Mesenteric fat pad (tissue), 1 donor: ENCODE measurements at places on chromosomes 6 and 20.

- no peak for DNase-seq
Observed at GRCh38 chr20:24001712-24002405, 13.3 kb upstream of the GGTLC1 start.

DNA sequence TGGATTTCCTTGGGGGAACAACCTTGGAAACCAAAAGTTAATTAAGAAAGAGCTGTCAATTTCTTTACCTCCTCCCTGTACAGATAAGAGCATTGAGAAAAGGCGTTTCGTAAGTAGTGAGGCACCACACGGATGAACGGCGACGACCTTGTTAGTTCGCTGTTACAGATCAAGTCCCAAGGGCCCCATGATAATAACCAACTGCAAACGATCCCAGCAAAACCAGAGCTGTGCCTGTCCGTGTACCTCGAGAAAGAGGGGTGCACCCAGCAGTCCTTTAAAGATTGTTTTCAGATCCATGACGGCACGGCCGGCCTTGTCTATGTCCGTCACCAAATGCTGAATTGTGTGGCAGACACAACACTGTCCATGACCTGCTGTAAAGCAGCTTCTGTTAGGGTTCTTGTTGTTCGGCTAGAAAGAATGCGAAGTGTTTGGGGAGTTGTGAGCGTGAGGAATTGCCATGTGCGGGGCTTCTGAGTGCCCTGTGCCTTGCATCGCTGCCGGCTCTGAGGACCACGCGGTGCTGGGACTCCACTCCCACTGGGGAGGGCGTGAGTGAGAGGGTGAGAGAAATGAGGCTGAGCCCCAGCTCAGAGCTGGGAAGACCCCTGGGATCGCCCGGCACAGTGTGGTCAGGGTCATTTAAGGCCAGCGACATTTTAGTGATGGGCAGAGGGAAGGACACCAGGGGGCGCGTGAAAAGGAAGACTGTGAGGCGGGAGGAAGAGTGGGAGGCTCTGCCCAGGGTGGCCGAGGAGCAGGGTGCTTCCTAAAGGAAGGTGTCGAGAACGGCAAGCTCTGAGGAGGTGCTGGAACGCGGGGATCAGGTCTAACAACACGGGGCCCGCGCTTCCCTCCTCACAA, 136.8 kb upstream of the RPS6KA2 start:
- DNase-seq: peak; percentile 82

DNA sequence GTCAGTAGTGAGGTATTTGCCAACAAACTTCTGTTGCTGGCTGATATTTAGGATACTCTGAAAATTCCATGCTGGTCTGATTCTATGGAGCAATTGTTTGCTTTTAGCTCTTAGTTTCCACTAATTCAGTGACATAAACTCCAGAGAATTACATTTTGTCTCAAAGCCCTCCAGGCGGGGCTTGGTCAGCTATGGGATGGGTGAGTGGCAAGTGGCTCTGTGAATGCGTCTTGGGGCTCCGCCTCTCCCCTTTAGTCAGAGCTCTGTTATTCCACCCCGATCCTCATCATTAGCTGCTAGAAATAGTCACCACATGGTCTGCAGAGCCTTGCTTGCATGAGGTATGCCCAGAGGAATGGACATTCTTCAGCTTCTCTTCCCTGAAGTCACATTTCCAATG, 540.6 kb downstream of the QKI start:
- no peak for DNase-seq

DNA sequence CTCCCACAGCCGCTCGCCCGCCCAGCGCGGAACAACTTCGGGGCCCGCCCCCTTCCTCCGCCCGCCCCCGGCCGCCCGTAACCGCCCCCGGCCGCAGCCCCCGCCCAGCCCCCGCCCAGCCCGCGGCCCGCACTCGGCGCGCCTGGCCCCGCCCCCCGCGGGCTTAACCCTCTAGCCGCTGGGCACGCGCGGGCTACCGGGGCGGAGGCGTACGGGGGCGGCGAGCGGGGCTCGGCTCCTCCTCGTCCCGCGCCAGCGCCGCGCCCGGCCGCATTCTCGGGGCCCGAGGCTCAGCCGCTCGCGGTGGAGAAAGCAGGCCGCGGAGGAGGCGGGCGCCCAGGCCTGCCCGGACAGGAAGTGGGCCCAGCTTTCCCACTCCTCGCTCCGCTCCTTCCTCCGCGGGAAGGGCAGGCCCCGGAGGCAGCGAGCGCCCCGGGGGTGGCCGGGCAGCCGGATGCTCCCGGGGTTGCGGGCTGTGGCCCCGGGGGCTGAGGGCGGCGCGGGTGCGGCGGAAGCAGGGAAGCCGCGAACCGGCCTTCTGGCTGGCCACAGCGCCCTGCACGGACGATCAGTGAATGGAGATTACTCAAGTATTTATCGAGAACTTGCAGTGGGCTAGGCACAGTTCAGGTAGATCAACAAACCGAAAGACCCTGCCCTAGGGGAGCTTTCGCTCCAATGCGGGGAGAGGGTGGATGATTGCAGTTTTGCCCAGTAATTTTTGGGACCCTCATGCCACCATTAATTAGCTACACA, at the start of gene TRAM2:
TSS of gene TRAM2 (minus strand) at position 39 of the 756 bp plus-strand sequence. CDS start 145 bp downstream, outside the sequence.
- DNase-seq: peak; percentile 94

GRCh38 chr20:40680161-40680959, 8.7 kb downstream of the MAFB start:
- DNase-seq: no peak

DNA sequence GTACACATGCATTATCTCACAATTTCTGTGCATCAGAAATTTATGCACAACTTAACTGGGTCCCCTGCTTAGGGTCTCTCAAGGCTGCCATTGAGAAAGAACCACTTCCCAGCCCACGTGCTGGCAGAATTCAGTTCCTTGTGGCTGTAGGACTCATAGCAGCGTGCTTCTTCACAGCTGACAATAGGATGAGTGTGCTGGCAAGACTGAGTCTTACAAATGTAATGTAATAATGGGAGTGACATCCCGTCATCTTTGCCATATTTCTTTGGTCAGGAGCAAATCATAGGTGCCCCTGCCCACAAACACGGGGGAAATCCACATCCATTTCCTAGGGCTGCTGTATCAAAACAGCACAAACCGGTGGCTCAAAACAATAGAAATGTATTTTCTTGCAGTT, 77.4 kb downstream of the FIG4 start:
- DNase-seq: no peak

GRCh38 chr6:42168650-42169049, 4.5 kb upstream of the GUCA1A start:
- no peak for DNase-seq

GRCh38 chr6:150987371-150987828, 121.9 kb downstream of the MTHFD1L start:
- DNase-seq: no peak

- DNase-seq: peak; percentile 87
Observed at GRCh38 chr6:43737272-43738081, 32.5 kb upstream of the VEGFA start.

DNA sequence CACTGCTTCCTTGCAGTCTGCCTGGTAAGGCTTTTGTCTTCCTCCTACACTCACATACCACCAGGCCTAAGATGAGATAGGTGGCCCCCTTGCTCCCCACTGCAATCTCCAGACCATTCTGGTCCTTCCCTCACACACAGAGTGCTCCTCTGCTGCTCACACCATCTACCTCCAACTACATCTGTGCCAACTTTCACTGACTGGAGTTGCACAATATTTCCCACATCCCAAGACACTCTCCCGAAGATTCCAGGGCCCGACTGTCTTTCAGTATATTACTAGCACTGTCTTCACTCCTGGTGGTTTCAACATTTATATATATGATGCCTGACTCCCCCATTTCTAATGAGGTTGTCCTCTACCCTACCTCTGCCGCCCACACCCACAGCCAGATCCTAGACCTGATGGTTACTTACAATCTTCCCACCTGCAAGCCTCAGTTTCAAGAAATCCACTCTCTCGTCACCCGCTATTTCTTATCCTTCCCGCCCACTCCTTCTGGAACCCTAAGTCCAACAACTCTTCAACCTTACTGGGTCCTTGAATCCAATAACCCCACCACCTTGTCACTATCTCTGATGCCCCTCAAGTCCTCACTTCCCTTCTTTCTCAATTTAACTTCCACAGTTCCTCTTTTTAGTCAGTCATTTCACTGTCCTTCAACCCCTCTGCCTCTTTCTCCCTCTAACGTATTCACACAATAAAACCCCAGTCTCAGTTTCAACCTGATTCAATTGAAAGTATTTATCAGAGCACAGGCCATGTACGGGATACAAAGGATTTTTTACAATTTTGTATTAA, 21.6 kb downstream of the RALGAPA2 start:
- no peak for DNase-seq
